ENCODE measurements at places on chromosomes 3 and 15.

DNA sequence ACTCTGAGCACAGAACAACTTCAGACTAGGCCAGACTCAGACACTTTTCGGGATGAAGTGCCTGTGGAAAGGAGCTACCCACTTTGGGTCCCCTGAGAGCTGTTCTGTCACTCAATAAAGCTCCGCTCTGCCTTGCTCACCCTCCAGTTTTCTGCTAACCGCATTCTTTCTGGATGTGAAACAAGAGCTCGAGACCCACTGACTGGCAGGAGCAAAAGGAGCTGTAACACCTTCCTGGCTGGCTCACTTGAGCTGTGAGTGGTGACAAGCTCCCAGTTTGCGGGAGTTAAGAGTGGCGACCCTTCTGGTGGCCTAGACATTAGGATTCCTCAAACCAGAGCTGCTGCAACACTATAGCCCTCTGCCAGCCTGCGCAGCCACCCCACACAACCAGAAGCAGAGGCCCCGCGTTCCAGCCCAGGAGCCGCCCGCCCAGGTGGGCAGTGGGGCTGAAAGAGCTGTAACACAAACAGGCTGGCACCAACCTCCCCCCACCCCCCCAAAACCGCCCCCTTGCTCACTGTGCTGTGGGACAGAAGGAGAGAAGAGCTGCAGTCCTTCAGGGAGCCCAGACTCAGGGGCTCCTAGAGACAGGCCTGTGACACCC, 1178.1 kb upstream of the GBE1 start:
- no peak for DNase-seq

- no peak for DNase-seq
Observed at GRCh38 chr15:25905140-25905539, 42.0 kb upstream of the ATP10A start.

GRCh38 chr3:138329127-138329983, at the start of gene NME9:
TSS of gene NME9 (minus strand) at chr3:138329851. CDS start at chr3:138329335, 516 bp downstream.
- DNase-seq = peak; percentile 99

GRCh38 chr15:95669146-95669922, 661.2 kb upstream of the NR2F2 start:
- DNase-seq = no peak

DNA sequence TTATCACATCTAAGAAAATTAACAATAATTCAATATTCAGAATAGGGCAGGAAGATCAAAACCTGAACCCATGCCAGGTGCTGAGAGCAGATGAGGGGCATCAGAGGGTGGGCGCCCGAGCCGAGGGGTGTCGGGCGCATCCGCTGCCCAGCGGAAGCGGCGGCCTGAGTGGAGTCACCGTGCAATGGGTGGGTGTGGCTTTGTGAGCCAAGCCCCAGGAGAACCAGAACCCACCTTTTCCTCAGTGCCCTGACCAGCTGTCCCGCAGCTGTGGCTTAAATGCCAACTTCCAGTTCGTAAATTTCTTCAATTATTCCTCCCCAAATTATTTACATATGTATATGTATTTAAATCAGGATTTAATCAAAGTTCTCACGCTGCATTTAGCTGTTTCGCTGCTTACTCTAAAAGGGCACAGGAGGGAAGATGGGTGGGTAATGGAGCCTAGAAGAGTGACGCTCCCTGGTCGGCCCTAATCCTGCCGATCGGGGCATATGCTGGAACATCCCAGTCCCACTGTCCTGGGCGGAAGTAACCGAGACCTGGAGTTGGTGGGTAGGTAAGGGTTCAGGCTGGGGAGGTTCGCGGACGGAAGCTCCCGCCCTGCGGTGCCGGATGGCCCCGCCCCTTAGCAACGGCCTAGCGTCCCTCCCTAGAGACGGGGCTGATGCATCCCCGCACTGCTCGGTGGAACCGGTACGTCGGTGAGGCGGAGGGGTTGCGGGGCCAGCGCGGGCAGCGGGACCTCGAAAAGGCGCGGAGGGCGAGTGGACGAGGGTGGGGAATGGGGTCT, 1.3 kb downstream of the DNAH1 start:
- DNase-seq = no peak

DNA sequence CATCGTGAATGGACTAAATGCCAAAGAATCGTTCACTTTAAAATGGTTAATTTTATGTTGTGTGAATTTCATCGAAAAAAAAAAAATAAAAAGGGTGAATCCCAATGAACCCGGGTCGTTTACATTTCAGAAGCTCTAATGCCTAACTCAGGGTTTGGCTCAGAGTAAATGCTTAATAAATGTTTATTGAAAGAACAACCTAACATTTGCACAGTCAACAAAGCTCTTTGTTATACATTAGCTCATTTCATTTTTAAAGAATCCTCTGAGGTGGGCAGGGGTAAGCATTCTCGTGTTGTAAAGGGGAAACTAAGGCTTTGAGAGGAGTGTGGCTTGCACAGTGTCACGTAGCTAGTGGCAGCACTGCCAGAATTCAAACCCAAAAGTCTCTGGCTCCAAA, 109.5 kb downstream of the RPLP1 start:
- no peak for DNase-seq

GRCh38 chr15:74799856-74800558, 12.6 kb upstream of the LMAN1L start:
- no peak for DNase-seq

- DNase-seq = no peak
Observed at GRCh38 chr15:36932070-36932469, 168.3 kb downstream of the MEIS2 start.

All from NCI-H1105 treated with DMSO at 0.1 percent for 48 hours (cell line).